SHP77 treated with DMSO at 0.1 percent for 48 hours (cell line): ENCODE measurements at places on chromosomes 1 and 21.
A peak's percentile ranks its signal among the peaks of the same experiment; 100 is the strongest.

DNA sequence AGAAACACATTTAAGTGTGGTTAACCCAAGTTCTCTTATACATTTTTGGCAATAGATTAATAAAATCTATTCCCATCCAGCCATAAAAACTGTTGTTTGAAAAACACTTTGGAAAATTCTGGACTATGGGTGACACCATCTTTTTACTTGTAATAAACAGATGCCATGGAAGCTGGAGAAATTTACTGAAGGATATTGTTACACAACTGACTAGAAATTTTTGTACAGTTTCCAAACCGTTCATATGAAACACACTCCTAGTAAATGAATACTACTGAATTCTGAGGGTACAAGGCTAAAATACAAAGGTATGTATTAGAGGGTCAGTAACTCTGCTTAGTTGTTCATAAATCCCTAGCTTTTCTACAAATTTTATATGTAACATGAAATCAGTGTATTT is 48.7 kb downstream of the TRIM33 start:
- DNase-seq, result no peak

DNA sequence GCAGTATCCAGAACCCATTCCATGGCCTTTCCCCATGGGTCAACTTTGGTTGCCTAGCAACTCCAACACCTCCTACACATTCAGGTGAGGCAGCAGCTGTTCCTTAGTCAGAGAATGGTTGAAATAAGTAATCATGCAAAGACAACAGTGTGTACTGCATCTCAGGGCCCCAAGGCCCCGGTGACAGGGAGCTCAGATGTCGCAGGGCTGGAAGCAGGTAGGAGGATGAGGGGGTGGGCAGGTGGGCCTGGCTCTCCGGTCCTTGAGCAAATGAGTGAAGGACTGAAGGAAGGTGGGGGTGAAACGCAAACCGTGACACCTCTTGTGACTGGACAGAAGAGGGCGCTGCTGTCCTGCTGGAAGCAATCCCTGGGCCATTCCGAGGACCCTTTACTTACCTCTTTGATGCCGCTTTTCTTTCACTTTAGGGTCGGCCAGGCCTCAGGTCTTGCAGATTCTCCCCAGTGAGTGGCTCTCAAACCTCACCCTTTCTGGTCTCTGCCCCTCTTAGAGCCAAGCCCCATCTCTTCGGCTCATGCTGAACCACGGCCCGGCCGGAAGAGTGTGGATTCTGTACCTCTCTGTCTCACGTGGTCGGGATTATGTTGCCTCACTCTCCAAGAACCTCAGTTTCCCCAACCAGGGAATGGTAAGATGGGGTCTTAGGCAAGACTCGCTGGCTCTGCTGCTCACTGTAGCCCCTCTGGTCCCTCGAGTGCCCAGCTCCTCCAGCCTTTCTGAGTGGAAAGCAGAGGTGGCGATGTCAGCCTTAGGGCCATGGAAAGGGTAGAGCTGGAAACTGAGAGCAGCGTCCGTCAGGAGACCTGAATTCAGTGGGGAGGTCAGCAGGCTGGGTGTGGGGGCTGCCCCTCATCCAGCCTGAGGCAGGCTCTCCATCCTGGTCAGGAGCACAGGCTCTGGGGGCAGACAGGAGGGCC is 5.6 kb upstream of the KCNA10 start:
- DNase-seq, result peak; percentile 72

GRCh38 chr1:21104683-21105082 is 72.0 kb downstream of the EIF4G3 start:
- DNase-seq, result no peak

DNA sequence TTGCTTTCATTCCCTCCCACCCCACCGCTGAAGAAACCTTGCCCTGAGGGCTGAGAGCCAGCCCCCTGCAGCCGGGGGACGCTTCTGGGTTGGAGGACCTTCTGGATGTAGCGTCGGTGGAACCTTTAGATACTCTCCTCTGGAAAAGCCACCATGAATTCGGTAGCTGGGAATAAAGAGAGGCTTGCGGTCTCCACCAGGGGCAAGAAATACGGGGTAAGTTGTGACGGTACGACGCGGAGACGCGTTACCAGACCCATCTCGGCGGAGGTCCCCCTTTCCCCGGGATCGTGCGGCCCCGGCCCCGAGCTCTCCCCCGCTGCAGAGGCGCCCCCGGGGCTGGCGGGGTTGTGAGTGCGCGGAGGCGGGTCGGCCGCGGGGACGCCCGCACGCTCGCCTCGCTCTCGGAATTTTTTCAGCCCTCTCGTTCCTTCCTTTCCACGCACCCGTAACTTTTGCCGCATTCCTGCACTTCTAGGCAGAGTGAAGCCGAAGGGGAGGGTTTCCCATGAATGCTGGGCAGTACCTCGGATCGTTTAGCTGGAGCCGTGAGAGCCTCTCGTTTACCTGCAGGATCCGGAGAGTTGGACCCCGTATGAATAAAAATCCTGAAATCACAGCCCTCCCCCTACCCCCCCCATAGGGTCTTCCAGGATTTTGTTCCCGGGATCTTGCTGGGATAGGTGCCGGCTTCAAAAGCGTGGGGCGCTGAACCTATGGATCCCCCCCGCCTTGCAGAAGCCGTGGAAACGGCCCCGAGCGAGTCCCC is 671 bp downstream of the KIF26B start:
- DNase-seq, result no peak

DNA sequence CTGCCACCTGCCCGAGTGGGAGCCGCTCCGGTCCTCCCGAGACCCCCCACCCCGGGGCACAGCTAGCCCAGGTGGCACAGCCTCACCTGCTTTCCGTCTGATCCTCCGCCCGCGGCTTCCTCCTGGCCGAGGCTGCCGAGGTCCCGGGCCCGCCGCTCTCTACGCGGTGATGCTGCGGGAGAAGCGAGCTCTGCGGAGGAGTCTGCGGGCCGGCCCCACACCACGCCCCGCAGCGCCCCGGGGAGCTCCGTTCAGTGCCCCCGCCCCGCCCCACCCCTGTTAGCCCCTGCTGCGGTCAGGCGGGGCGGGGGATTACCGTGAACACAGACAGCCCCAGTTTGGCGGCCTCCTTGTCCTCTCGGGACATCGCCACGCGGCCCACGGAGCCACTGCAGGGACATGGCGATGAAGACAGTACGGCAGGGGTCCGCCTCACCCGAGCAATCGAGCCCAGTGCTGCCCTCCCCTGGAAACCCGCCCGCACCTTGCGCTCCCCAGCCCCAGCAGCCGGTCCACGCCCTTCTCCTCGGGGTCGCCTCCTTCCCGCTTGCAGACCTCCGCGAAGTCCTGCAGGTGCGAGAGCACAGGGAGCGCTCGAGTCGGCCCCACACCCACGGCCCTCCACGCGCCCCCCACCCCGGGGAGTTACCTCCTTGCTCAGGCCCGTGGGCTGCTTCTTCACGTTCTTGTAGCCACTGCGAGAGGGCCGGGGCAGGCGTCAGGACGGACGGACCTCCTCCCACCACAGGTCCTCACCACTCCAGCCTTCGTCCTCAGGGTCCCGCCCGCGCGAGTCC is 933 bp downstream of the C1orf35 start:
- peak; percentile 9 for DNase-seq

GRCh38 chr1:40039245-40039756 is 1.2 kb upstream of the CAP1 start:
- no peak for DNase-seq

- DNase-seq, result no peak
These were observed 114.0 kb downstream of the KCNN3 start for GRCh38 chr1:154755858-154756730.

GRCh38 chr1:11800756-11801433 is 4.9 kb downstream of the MTHFR start:
- DNase-seq, result no peak

GRCh38 chr1:205800981-205801703 is 11.9 kb downstream of the SLC41A1 start:
- DNase-seq, result no peak

DNA sequence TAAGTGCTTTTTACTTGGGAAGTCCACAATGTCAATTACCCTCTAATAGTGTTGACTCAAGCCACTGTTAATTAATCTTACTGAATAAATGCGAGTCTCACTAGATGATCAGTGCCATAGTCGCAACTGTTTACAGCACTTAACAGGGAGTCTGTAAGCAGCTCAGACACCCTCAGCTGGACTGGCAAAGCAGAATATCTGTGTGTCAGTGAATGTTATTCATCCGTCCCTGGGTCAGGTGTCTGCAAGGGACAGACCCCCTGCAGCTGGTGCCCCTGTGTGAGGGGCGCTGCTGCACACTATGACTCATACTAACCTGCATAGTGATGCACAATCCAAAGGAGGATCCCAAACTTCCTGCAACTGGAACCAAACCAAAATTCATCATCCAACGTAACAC is 306.5 kb downstream of the HHIPL2 start:
- DNase-seq, result no peak

- DNase-seq, result no peak
These were observed 591.7 kb downstream of the PLPP3 start for GRCh38 chr1:55987491-55988249.

- no peak for DNase-seq
These were observed 20.5 kb downstream of the RCSD1 start for GRCh38 chr1:167650269-167651160.

- DNase-seq, result no peak
These were observed 3.6 kb upstream of the TMEM54 start for GRCh38 chr1:32904797-32905196.

- DNase-seq, result no peak
These were observed 17.6 kb downstream of the PBX1 start for GRCh38 chr1:164576291-164577271.

DNA sequence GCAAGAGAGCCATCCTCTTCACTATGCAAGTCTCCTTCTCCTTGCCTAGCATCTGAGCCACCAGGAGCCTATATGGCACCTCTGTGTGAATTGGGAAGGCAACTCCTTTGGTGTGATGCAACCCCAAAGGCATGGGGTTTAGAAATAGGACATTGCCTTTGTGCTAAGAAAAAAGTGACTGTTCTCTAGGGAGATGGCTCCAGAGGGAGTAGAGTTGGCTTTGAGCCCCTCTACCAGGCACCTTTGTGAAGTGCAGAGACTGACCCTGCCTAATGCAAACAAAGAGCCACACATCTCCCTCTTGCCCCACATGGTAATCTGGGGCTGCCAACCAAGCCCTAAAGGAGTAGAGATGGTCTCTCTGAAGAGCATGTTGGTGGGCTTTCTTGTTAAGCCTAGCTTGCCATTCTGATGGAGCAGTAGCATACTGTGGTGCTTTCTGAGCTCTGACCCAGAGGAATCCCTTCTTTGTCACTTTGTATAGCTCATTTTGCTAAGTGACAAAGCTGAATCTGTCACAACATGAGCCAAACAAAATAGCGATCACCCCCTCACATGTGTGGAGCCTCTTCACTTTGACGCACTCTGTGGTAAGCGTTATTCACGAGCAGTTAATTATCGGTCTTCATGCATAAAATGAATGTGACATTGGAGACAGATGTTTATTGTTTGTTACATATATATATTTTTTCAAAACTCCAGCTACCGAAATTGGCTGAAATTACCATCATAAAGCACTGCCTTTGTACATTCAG is 74.4 kb downstream of the RWDD3 start:
- no peak for DNase-seq

- no peak for DNase-seq
These were observed 7.4 kb upstream of the MEX3A start for GRCh38 chr1:156089704-156090103.

GRCh38 chr21:25421321-25422028 is 185.8 kb downstream of the MRPL39 start:
- DNase-seq, result peak; percentile 32

- DNase-seq, result no peak
These were observed 177.7 kb downstream of the VAV3 start for GRCh38 chr1:107787299-107787698.

DNA sequence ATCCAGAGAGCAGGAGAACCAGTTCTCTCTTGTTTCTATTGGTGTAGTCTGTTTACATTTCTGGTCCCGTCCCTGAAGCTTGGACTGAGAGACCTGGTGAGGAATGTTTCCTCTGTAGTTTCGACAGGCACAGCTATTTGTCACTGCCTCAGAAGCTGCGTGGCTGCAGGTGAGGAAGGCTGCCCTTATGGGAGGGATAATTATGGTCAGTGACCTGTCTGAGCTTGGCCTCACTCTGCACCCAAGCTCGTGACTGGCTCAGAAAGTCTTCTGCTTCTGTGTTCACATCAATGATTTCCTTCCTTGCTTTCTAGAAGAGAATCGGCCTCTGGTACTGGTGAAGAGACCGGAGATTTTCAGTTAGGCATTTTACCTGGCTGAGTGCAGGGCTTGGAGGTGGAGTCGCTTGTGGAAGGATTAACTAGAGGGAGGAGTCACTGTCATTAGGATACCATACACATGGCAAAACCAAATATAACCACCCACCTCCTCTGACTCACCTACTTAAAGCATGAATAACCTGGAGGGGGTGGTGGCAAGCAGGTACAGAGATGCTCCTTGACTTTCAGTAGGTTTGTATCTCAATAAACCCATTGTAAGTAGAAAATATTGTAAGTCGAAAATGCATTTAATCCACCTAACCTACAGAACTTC is 19.9 kb upstream of the WDR26 start:
- no peak for DNase-seq

- DNase-seq, result no peak
These were observed 41.8 kb upstream of the SLC16A1 start for GRCh38 chr1:112997781-112998180.

GRCh38 chr1:54849219-54850068 is 37.6 kb downstream of the DHCR24 start:
- DNase-seq, result no peak

- no peak for DNase-seq
These were observed 2.3 kb upstream of the RUNX1 start for GRCh38 chr21:35051287-35051818.

GRCh38 chr1:157050836-157051235 is 5.3 kb upstream of the ARHGEF11 start:
- DNase-seq, result no peak

DNA sequence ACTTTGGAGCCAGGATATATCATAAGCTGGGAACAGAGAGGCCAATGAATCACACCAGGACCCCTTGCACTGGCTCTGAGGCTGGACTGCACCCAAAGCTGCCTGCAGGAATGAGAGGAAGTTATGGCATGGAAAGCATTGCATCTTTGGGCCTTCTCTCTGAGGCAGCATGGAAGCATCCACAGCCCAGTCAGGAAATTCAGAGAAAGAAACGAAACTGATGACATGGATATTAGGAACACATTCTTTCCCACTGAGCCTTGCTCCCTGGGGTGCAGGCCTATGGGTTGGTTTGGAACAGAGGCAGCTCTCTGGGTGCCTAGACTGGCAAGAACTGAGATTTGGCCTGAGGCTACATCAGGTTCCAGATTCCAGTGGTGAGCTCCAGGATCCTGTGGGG is 98.6 kb downstream of the NGF start:
- no peak for DNase-seq

DNA sequence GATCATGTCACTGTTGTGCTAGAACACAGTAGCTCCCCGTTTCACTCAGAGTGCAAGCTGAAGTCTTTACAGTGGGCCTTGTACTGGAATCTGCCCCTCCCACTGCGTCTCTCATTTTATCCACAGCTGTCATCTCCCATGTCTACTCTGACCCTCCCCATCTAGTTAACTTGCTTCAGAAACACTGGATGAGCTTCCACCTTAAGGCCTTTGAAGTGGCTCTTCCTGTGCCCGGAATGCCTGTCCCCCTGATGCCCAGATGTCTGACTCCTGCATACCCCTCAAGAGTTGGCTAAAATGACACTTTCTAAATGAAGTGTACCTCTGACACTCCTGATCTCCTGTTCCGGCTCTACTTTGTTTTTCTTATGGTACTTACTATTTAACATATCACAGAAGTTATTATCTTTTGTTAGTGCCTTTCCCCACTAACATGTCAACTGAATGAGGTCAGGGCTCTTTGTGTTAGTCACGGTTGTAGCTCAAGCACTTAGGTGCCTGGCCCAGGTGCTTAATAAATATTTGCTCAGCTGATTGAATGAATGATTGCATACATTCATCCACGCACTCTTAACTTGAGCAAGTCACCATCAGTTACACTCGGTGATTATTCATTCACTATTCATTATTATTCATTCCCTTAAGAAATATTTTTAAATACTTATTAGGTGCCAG is 13.3 kb downstream of the ARV1 start:
- peak; percentile 77 for DNase-seq

GRCh38 chr1:8213676-8214075 is 104.2 kb upstream of the SLC45A1 start:
- no peak for DNase-seq
